T-helper 17 cell (primary cell): ENCODE measurements at places on chromosomes 7 and 10.

- H3K27me3 ChIP-seq = no peaks in the 10 kb centered on the region
- no peaks in the 10 kb centered on the region for H3K36me3 ChIP-seq
- H3K4me3 ChIP-seq = no peak overlapping the region
- peaks cover 6% of the 10 kb centered on the region for H3K4me1 ChIP-seq
- no peak for DNase-seq
These were observed 353.2 kb upstream of the KLF6 start for GRCh38 chr10:4138146-4138721.

DNA sequence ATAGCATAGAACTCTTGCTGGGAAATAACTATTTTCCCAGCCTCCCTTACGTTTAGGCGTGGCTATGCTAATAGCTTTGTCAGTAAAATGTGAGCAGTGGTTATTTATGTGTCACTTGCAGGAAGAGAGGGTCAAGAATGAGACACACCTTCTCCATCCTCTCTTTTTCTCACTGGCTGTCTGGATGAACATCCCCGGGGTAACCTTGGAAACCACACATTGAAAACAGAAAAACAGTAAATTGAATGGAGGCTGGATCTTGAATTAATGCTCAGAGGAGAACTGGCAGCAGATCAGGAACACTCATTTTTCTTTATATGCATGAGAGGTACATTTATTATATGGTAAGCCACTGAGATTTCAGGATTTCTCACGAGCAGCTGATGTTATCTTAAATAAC is 127.6 kb downstream of the DNAJB9 start:
- no peak overlapping the region for H3K27ac ChIP-seq
- DNase-seq = no peak
- no peaks in the 10 kb centered on the region for H3K27me3 ChIP-seq

DNA sequence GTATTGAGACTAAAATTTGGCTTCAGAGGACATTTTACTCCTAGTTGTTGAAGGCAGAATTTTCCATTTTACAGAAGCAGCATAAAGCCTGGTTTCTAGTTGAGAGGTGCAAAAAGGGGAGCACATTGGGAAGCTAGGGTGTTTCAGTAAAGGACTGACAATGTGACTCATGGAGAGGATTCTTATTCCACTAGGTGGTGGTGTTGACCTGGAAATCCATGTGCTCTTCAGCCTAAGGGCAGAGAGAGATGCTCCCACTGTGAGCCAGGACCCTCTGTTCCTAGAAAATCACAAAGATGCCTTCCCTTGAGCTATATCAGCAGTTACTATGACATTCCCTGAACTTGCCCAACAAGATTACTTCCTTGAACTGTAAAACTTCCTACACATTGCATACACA is 687.8 kb downstream of the IPMK start:
- H3K36me3 ChIP-seq = no peaks in the 10 kb centered on the region
- H3K27ac ChIP-seq = no peak overlapping the region
- no peaks in the 10 kb centered on the region for H3K4me1 ChIP-seq
- no peak overlapping the region for H3K4me3 ChIP-seq

DNA sequence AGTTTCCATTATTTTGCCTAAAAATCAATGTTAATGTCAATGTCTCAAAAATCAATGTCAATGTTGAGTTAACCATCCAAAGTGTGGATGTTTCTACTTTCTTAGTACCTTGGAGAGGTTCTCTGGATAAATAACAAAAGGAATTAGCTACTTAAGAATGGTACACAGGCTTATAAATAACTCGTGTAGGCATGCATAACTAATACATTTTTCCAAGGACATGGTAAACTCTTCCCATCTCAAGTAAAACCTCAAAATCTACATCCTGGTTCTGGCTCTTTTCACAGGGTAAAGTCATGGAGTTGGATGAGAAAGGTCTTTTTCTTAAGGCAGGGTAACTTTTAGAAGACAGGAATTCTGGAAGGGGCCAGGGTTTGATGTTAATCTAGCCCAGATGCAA is 59.9 kb downstream of the CAV1 start:
- H3K27me3 ChIP-seq = peaks cover 10% of the 10 kb centered on the region
- no peak for DNase-seq

DNA sequence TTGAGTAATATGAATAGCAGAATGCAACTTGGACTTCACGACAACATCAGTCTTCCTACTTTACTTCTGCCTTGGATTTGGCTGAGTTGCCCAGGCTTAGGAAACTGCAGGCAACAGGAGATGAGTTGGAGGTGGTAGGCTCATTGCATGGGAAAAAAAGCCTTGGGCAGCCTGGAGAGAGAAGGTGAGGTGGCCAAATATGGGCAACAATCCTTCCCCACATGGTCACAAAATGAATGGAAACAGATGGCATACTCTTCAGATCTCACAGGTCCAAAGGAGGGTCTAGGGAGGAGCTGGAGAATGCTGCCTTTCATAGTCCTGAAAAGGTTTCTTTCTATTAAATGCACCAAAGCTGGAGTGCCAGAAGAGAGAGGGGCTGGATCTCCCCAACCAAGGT is 128.6 kb upstream of the AOAH start:
- no peaks in the 10 kb centered on the region for H3K27me3 ChIP-seq
- no peak overlapping the region for H3K27ac ChIP-seq
- no peak for DNase-seq
- H3K4me1 ChIP-seq = peaks cover 4% of the 10 kb centered on the region

DNA sequence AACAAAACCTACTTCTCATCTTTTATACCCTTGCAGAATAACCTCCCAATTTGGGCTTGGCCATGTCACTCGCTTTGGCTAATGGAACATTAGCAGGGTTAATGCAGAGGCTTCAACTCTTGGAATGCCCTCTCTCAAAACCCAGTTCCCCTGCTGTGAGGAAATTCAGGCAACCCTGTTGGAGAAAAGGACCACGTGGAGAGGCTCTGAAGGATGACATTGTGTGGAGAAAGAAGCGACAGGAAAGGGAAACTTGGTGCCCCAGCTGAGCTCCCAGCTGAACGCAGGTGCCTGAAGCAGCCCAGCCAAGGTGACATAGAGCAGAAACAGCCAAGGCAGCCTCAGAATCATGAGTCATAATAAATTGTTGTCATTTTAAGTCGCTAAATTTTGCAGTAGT is 214.2 kb upstream of the GHITM start:
- no peak overlapping the region for H3K4me3 ChIP-seq
- no peaks in the 10 kb centered on the region for H3K4me1 ChIP-seq
- H3K36me3 ChIP-seq = no peaks in the 10 kb centered on the region
- no peak for DNase-seq
- H3K27ac ChIP-seq = no peak overlapping the region
- H3K27me3 ChIP-seq = peaks cover 21% of the 10 kb centered on the region

DNA sequence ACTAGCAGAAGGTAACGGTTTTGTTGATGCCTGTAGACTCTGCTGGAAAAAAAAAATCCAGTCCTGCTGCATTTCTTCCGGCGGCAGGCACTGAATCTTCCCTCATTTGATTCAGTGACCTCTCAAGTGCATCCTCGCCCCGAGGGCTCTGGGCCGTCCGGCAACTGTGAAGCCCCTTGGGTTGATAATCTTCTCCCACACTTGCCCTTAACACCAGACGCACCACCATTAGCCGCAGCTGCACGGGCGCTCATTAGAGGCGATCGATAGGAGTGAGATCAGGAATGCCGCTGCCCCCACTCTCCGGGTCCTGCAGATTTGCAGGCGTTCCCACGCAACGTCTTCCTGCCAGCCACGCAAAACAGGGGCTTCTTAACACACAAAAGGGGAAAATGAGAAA is 200.0 kb upstream of the MKI67 start:
- peaks cover 48% of the 10 kb centered on the region for H3K27me3 ChIP-seq
- no peaks in the 10 kb centered on the region for H3K4me1 ChIP-seq
- no peak overlapping the region for H3K27ac ChIP-seq
- no peak for DNase-seq
- H3K36me3 ChIP-seq = no peaks in the 10 kb centered on the region

- no peaks in the 10 kb centered on the region for H3K27me3 ChIP-seq
- no peaks in the 10 kb centered on the region for H3K4me1 ChIP-seq
- no peaks in the 10 kb centered on the region for H3K36me3 ChIP-seq
- H3K27ac ChIP-seq = no peak overlapping the region
These were observed 18.6 kb downstream of the CACNB2 start for GRCh38 chr10:18158773-18159265.

DNA sequence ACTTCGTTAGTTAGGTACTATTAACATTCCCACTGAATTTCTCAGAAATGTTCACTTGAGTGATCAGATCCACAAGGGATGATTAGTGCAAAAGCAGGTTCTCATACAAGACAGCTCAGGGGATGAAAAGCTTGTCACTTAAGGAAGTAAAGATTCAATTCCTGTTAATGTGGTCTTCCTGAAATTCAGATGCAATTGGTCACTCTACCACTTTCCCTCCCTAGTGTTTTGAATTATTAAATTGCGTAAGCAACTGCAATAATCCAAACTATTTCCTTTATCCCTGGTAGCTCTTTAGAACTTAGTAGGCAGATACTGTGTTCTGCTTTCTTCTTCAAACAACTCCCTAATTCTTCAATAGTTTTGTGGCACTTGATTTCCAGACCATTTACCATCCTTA is 121.4 kb downstream of the MAGI2 start:
- H3K27ac ChIP-seq = no peak overlapping the region
- no peaks in the 10 kb centered on the region for H3K27me3 ChIP-seq
- no peaks in the 10 kb centered on the region for H3K36me3 ChIP-seq
- no peak overlapping the region for H3K4me3 ChIP-seq

DNA sequence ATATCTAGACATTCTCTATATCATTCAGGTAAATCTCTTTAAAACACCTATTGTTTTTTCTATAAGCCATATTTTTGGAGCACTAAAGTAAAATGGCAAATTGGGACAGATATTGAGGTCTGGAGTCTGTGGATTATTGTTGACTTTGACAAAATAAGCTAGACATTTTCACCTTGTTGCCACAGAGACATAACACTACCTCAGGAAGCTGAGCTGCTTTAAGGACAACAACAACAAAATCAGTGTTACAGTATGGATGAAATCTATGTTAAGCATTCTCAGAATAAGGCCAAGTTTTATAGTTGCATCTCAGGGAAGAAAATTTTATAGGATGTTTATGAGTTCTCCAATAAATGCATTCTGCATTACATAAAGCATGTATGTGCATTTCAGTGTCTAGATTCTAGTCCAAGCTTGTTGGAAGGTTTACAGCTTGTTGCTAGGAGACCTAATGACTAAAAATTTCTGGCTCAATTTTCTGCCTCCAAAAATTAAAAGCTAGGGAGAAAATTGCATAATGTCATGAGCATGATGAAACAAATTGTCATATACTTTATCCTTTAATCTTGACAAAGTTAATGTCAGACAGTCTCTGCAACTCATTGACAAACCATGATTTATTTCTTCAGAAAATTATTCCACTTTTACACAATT is 18.3 kb downstream of the LIPM start:
- peaks cover 2% of the 10 kb centered on the region for H3K36me3 ChIP-seq
- peaks cover 29% of the 10 kb centered on the region for H3K4me1 ChIP-seq
- H3K27ac ChIP-seq = peak overlapping the region; percentile 87

DNA sequence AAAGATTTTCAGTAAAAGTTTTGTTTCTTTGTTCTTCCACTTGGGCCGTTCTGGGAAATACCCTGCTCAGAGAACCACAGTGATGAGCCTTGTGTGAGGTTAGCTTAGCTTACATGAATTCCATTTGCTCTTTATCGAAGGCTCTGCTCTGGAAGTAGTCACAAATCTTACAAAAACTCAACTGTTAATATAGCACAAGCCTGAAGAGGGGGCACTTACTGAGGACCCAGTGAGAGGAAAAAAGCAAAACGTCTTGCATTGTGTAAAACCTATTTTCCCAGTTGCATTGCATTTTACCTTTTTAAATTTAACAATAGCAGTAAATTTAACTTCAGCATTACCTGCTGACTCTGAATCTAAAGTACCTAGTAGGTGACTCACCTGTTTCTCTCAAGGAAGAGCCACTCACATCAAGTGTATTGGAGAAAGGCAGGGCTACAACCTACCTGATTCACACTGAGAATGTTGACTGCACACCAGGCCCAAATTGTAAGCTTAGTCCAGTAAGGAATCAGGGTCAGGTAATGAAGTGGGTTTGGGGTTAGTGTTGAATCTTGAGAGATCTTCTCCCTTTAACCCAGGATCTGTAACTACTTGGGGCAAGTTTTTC is 42.3 kb downstream of the PPP1R17 start:
- no peak overlapping the region for H3K4me3 ChIP-seq
- no peaks in the 10 kb centered on the region for H3K27me3 ChIP-seq
- H3K27ac ChIP-seq = no peak overlapping the region
- no peak for DNase-seq
- H3K4me1 ChIP-seq = no peaks in the 10 kb centered on the region

DNA sequence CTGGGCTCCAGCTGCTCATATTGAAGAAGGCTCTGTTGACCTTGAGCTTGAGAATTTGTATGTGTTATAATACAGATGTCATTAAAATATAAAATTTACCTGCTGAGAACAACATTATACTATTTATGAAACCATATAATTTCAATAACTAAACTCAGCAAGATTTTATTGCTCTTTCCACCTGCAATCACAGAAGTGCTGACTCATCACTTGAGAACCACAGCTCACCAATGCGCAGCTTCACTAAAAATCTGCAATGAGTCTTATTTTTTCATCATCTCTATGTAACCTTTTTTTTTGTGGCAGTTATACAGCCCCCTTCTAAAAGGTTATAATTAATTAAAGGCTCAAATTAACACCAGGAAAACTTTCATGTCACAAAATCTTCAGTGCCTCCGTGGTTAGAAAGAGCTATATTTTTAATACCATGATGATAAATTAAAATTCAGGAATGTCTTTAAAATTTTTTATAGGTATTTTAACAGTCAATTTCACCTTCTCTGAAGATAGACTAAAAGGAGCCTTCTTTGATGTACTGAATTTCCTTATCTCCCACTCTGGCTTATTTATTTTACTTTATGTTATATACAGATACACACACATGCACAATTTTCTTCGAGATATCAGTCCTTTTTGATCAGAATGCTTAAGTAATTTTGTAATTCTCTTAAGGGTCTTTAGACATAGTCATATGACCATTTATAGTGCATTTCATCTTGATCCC is 102.7 kb downstream of the EVX1 start:
- no peak for DNase-seq
- no peak overlapping the region for H3K27ac ChIP-seq
- H3K4me3 ChIP-seq = no peak overlapping the region

DNA sequence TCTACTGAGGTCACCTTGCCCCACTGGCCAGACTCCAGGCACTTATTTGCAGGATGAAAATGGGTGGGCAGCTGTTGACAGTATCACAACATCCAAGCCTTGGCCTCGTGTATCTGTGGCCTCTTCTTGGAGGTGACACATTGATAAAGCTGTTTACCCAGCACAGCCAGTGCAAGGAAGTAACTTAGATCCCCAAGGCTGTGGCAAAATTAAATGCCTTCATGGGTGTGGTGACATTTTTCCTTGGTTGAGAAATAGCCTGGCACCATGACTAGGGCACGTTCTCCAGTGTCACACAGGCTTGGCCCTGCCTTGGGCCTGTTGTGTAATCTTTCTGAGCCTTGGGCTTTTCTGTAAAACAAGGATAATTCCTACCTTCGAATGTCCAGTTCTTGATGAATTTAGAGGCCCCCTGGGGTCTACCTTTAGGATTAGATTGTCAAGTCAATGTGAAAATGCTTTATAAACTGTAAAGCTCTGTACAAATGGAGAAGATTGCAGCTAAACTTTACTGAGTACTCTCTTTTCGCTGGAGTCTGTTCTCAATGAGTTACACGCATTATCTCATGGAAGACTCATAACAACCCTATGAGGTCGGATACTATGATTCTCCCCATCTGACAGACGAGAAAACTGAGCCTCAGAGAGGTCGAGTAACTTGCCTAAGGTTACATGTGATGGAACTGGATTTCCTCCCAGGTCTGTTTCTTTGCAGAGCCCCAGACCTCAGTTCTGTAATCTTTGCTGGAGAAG is 46.7 kb upstream of the LOXL4 start:
- no peak overlapping the region for H3K27ac ChIP-seq
- peaks cover 71% of the 10 kb centered on the region for H3K27me3 ChIP-seq
- no peaks in the 10 kb centered on the region for H3K4me1 ChIP-seq
- no peaks in the 10 kb centered on the region for H3K36me3 ChIP-seq
- no peak overlapping the region for H3K4me3 ChIP-seq
